ENCODE measurements at places on chromosomes 2 and 18. TPM values are rescaled to one million over a fixed set of nuclear protein-coding genes. Genes with fewer than 3 reads are reported as not detected.

- DNase-seq, result no peak
- no peak overlapping the region for H3K27ac ChIP-seq
- no peak overlapping the region for H3K4me3 ChIP-seq
Observed at GRCh38 chr2:239951129-239951734, 73.9 kb downstream of the NDUFA10 start.

DNA sequence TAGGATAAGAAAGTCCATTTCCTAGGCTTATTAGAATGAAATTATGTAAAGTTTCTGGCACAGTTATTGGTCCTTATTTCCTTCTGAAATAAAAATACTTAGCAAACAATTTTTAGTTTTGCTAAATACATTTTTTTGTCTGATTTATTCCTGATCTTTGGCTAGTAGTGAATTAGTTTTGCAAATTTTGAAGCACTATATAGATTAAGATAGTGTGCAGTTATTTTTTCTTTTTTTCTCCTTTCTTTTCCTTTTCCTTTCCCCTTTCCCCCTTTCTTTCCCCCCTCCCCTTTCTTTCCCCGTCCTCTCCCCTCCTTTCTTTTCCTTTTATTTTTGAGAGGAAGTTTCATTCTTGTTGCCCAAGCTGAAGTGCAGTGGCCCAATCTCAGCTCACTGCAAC lies 59.7 kb downstream of the BIRC6 start:
- H3K27ac ChIP-seq, result no peak overlapping the region
- H3K4me3 ChIP-seq, result no peak overlapping the region
- no peaks in the 10 kb centered on the region for H3K4me1 ChIP-seq

GRCh38 chr2:11679486-11680181 lies 9.6 kb upstream of the NTSR2 start:
- peaks cover 5% of the 10 kb centered on the region for H3K27me3 ChIP-seq
- no peaks in the 10 kb centered on the region for H3K36me3 ChIP-seq
- no peak overlapping the region for H3K4me3 ChIP-seq
- H3K27ac ChIP-seq, result no peak overlapping the region
- DNase-seq, result no peak
- H3K4me1 ChIP-seq, result no peaks in the 10 kb centered on the region

The TRABD2A gene
- 3.0 TPM for polyA plus RNA-seq

GRCh38 chr2:216590780-216591179 lies 42.4 kb upstream of the IGFBP2 start:
- H3K4me1 ChIP-seq, result no peaks in the 10 kb centered on the region
- no peak overlapping the region for H3K4me3 ChIP-seq
- no peak for DNase-seq
- no peaks in the 10 kb centered on the region for H3K36me3 ChIP-seq
- no peak overlapping the region for H3K27ac ChIP-seq
- peaks cover 2% of the 10 kb centered on the region for H3K27me3 ChIP-seq

DNA sequence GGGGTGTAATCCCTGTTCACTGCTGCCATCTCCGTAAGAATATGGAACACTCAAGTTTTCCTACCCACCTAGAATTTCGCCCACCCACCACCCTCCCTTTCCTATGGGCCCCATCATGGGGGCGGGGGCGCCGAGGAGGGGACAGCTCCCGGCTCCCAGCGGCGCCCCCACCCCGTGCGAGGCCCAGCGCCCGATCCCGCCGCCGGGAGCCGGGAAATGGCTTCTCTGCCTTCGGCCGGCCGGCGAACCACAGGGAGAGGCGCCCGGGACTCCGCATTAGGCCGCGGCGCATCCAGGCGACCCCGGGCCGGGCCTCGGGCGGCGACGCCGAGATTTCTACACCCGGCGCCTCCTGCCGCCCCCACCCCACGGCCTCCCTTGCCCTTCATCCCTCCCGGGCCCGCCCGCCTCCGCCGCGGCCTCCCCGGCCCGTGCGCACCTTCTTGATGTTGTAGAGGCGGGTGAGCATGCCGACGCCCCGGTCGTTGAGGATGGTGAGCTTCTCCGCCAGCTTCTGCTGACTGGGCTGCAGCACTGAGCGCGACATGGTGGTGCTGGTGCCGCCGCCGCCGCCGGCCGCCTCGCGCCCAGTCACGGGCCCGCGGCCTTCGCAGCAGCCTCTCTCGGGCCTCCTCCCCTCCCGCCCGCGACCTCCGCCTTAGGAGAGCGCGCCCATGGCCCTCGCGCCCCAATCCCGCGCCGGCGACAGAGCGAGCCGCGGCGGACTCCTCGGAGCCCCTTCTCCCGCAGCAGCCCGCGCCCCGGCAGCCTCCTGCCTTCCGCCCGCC lies 510 bp downstream of the NCKAP1 start:
- H3K27me3 ChIP-seq, result peaks cover 8% of the 10 kb centered on the region
- H3K4me3 ChIP-seq, result peak overlapping the region; percentile 83
- no peaks in the 10 kb centered on the region for H3K36me3 ChIP-seq
- no peak for DNase-seq
- H3K27ac ChIP-seq, result no peak overlapping the region

- no peak overlapping the region for H3K27ac ChIP-seq
- DNase-seq, result no peak
- no peaks in the 10 kb centered on the region for H3K36me3 ChIP-seq
- H3K27me3 ChIP-seq, result no peaks in the 10 kb centered on the region
- H3K4me1 ChIP-seq, result no peaks in the 10 kb centered on the region
- H3K4me3 ChIP-seq, result no peak overlapping the region
Observed at GRCh38 chr2:171225302-171225980, 64.7 kb upstream of the TLK1 start.

The DQX1 gene
- polyA plus RNA-seq, result 2.1 TPM

The ALPG gene
- not detected for polyA plus RNA-seq

The SP110 gene
- 109 TPM for polyA plus RNA-seq

GRCh38 chr2:62971936-62972335 lies 78.7 kb upstream of the OTX1 start:
- no peak overlapping the region for H3K27ac ChIP-seq
- no peak overlapping the region for H3K4me3 ChIP-seq
- DNase-seq, result no peak
- H3K27me3 ChIP-seq, result no peaks in the 10 kb centered on the region

The KLHL30 gene
- polyA plus RNA-seq, result 0.05 TPM

DNA sequence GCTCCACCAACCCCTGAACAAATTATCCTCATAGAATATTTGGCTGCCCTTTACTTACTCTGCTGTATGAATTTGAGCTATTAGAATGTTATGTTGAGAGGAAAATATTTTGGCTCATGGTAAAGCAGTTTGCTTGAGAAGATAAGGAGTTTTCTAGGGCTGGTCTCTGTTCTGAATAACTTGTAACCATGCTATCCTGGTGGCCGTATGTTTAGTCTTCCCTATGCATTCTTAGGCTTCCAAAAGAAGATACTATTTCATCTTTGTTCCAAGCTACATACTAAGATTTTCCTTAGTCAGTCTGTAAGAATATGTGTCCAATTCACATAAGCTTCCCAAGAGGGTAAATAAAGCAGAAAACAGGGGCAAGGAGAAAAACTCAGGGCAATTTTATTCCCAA lies 1105.1 kb upstream of the PIK3C3 start:
- no peak overlapping the region for H3K4me3 ChIP-seq
- no peaks in the 10 kb centered on the region for H3K36me3 ChIP-seq

DNA sequence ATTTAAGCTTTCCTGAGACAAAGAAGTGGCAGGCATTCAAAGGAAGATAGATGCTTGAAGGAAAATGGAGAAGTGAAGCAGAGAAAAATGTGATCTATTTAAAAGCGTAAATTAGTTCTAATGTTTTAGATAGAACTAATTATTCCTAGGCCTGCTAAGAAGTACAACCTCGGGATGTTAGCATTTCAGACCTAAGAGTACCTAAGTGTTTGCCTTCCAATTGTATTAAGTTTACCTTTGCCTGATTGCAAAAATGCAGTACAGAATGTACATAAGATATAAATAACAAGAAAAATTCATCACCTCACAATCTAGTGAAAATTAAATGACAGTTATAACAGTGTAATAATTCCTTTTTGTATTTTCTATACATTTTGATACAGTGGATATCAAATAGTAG lies 71.1 kb upstream of the HNMT start:
- no peak overlapping the region for H3K4me3 ChIP-seq
- no peak overlapping the region for H3K27ac ChIP-seq
- no peaks in the 10 kb centered on the region for H3K27me3 ChIP-seq
- DNase-seq, result no peak
- H3K36me3 ChIP-seq, result no peaks in the 10 kb centered on the region

All from GM12878 (cell line).